ENCODE measurements at places on chromosomes 4 and X.

DNA sequence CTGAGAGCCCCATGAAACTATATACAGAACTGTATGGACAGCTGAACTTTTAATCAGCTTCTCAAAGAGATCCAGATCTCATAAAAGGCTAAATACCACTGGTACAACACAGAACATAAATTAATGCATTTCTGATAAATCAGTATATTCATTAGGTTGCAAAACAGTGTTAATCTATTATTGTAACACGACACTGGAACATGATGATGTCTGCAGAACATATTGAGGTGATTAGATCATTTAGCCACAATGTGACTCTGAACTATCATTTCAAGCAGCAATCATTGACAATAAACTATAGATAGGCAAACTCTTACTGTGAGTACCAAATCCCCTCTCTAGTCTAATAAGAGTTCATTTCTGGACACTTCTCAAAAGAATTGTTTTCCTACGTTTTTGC lies 50.3 kb downstream of the GASK1B start:
- peak; percentile 34 for DNase-seq

DNA sequence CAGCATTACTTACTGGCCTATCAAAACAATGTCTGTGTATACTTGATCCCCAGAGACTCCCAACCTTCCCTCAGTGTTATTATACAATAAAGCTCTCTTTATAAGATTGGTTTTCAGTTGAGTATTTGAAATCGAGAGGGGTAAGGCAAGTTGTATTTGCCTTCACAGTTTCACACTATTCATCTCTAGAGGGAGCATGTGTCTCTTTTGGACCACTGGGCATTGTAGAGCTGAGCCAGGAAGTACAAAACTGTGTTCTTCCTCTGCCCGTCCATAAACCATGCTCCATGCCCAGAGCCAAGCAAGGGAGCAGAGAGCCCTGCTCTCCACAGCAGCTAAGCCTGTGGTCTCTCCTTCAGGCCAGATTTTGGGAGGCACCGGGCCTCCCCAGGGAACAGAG lies 61.5 kb upstream of the HHIP start:
- no peak for DNase-seq

DNA sequence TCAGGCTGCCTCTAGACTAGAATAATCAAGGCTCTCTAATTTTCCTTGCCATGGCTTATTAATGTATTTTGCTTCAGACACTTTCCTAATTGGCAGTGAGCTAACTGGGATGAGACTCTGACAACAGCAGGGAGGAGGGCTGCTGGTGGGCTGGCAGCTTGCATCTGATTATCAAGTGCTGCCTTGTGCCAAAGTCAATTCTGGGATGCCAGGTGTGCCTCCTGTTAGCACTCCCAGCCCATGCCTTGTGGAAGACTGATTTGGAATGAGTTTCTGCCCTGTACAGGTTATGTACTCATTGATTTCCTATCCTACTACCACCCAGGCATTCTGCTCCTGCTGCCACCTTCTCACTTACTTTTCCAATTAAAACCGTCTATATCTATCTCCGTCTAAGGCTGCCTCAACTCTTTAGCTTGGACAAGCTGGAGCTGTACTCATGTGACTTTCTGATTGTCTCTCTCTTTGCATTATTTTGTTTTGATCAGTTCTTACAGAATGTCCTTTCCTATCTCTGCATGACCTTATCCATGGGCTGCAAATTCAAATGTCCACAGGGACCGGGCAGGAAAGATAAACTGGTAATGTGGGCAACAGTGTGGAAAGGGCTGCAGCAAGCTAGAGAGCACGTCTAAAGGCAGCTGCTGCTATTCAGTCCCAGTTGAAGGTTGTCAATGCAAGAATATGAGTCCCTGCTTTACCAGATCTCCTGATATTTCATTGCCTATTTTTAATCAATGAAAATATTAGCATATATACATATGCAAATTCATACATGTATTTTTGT lies 112.6 kb downstream of the GABRA2 start:
- no peak for DNase-seq

- peak; percentile 10 for DNase-seq
Measured at GRCh38 chrX:3815896-3816664, 102.6 kb upstream of the PRKX start.

GRCh38 chr4:10115271-10115796 lies 1.3 kb downstream of the WDR1 start:
- peak; percentile 50 for DNase-seq

GRCh38 chr4:102518703-102519131 lies 17.6 kb downstream of the NFKB1 start:
- no peak for DNase-seq

DNA sequence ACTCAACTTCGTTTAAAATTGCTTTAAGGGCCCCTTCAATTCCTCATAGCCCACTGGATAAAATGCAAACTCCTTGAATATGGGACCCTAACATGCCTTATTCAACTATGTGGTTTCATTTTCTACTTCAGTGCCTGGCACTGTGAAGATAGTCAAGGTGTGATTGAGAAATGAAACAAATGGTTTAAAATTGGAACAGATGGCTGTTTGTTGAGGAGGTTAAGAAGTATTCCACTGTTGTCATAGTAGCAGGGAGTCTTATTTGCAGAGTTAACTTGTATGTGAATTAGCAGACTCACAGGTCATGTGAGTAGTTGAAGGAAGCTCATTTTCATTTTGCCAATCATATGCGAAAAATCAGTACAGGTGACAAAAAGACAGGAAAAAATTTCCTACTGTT lies 593.3 kb downstream of the KCTD8 start:
- no peak for DNase-seq

DNA sequence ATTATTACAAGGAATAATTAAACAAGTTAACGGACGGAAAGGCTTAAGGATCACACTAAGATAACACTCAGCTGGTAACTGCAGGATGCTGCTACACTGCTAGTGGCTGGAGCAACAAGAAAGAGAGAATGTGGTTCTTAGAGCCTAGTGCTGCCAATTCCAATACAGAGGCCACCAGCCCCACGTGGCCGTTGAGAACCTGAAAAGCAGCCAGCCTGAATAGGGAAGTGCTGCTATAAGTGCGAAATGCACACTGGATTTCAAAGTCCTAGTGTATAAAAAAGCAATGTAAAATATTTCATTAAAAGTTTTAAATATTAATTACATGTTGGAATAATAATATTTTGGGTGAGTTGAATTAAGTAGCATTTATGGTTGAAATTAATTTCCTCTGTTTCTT lies 257.3 kb upstream of the TAPT1 start:
- no peak for DNase-seq
